ENCODE measurements at places on chromosomes 2 and 18.
A peak's percentile ranks its signal among the peaks of the same experiment; 100 is the strongest.

- DNase-seq: no peak
Observed at GRCh38 chr2:47198985-47199451, 43.9 kb upstream of the STPG4 start.

- DNase-seq: no peak
Observed at GRCh38 chr18:78814766-78815165, 164.9 kb upstream of the SALL3 start.

DNA sequence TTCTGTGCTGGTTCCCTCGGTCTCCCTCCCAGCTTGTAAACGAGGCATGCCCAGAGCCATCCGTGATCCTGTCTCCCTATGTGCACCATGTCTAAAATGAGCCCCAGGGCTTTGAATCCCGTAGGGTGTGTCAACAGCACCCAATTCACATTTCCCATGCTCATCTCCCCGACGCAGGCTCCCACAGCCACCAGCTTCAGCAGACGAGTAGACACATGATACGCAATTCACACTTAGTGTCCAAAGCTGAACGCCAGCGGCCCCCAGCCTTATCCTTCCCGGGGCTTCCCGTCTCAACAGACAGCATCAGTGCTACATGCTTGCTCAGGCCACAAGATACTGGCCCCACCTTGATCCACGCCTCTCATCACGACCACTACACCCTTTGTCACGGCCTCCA lies 88.1 kb downstream of the EIPR1 start:
- no peak for DNase-seq

GRCh38 chr2:64525317-64525613 lies 1.1 kb downstream of the AFTPH start:
- no peak for DNase-seq

- peak; percentile 67 for DNase-seq
Observed at GRCh38 chr2:42493468-42494354, at the start of gene KCNG3. Gene KCNG3 (minus strand): TSS chr2:42493982. CDS start chr2:42493501, 481 bp downstream.

GRCh38 chr18:67969458-67969857 lies 452.9 kb upstream of the DSEL start:
- DNase-seq: no peak

DNA sequence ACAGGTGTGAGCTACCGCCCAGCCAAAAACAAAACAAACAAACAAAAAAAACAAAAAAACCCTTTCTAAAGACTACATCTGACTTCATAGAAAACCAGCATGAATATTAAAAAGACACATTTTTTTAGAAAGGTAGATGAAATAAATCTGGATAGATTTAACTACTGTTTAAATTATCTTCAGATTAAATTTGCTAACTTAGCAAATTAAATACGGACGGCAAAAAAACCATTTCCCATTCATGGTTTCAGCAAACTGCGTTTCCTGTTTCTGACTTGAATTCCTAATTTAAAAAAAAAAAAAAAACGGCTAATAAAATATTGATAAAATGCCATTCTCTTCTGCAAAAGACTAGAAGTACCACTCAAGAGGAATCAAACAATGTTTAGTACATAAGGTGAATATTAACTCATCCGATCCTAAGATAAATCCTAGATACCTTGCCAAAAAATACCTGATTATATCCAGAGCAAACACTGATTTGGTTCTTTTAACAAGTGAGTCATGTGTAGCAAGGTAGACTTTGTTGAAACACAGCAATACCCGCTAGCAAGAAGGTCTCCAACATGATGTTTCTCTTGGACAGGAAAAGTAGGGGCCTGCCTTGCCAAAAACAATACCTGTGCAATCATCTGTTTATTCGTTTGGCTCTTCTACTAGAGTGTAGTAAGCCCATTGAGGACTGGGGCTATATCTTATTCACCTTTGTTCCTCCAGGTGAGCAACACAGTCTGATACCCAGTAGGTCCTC lies 96.2 kb downstream of the BARD1 start:
- no peak for DNase-seq

DNA sequence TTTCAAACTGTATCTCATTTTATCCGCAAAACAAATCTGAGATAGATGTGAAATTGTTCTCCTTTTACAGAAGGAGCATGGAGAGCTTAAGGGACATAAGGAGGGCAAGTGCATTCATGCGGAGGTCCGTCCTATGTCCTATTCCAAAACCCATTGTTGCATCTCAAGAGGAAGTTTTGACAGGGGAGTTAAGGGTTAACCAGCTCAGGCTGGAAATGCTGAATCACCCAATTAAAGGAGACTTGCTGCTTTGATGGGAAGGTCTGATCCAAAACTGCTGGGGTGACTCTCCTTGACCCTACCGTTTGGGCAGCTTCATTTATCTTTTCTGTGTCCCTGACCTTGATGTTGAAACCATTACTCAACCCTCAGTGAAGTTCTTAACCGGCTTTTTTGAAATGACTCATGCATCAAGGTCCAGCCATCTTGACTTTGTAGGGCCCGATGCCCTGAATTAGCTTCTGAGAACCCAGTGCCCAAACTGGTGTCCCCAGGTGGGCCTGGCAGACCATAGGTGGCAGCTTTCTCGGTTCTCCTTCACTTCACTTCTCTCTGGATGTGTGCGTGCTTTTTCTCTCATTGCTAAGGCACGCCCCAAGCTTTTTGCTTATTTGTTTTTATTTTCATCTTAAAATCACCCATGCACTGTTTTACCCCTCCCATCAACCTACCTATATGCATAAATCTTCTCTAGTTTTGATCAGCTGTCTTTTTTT lies 15.9 kb upstream of the TXNDC2 start:
- no peak for DNase-seq

GRCh38 chr2:82478641-82479040 lies 1980.4 kb downstream of the SUCLG1 start:
- DNase-seq: no peak

- DNase-seq: no peak
Observed at GRCh38 chr2:8701681-8702379, 20.0 kb downstream of the ID2 start.

- no peak for DNase-seq
Observed at GRCh38 chr2:66839551-66840320, 404.8 kb downstream of the MEIS1 start.

All from femur (tissue), 1 donor.